Aorta (tissue), 5 donors: ENCODE measurements at places on chromosomes 4 and X.

DNA sequence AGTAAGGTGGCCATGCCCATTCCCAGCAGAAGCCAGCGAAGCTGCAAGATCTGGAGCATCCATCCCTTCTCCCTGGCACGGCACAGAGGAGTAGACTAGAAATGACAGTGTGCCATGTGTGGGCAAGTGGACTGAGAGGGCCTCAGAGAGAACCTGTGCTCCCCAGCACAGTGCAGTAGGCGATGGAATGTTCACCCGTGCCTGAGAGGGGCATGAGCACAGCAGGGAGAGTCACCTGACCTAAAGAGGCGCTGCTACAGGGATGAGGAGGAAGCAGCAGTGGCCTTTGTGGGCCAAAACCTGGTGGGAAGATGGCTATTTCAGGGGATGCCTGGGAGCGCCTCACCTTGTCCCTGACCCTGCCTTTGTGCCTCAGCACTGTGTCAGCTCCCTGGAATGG, 8.0 kb upstream of the CDKN2AIP start:
- no peak for DNase-seq
- H3K4me3 ChIP-seq, result no peak overlapping the region
- H3K36me3 ChIP-seq, result no peaks in the 10 kb centered on the region
- H3K27ac ChIP-seq, result no peak overlapping the region
- H3K4me1 ChIP-seq, result no peaks in the 10 kb centered on the region

GRCh38 chr4:103998756-103999155, 279.0 kb upstream of the TACR3 start:
- no peak overlapping the region for H3K27ac ChIP-seq
- H3K27me3 ChIP-seq, result no peaks in the 10 kb centered on the region
- no peak for DNase-seq
- no peaks in the 10 kb centered on the region for H3K4me1 ChIP-seq

DNA sequence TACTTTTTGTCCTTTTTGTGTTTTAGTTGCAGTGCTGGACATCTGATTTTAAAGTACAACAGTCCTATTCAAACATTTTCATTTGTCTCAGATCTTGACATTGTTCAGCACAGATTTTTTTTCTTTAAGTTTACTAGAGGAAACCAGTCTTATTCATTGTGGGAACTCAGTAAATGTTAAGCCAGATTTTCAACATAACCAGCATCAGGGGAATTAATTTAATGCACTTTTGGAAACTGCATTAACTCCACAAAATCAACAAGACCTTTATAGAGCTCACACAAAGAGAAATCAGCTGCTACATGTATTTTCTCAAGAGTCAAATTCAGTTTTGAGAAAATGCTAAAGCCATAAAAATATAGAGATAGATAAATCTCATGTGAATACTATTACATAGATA, 9.9 kb downstream of the CPE start:
- H3K27ac ChIP-seq, result no peak overlapping the region
- H3K27me3 ChIP-seq, result no peaks in the 10 kb centered on the region
- H3K4me1 ChIP-seq, result peaks cover 17% of the 10 kb centered on the region
- H3K36me3 ChIP-seq, result no peaks in the 10 kb centered on the region
- H3K4me3 ChIP-seq, result no peak overlapping the region

GRCh38 chr4:125991398-125991797, 676.6 kb downstream of the FAT4 start:
- H3K4me3 ChIP-seq, result no peak overlapping the region
- no peaks in the 10 kb centered on the region for H3K27me3 ChIP-seq
- H3K27ac ChIP-seq, result no peak overlapping the region

GRCh38 chr4:157072002-157072401, 3.9 kb upstream of the GLRB start:
- no peak overlapping the region for H3K4me3 ChIP-seq
- H3K4me1 ChIP-seq, result no peaks in the 10 kb centered on the region
- no peaks in the 10 kb centered on the region for H3K27me3 ChIP-seq

DNA sequence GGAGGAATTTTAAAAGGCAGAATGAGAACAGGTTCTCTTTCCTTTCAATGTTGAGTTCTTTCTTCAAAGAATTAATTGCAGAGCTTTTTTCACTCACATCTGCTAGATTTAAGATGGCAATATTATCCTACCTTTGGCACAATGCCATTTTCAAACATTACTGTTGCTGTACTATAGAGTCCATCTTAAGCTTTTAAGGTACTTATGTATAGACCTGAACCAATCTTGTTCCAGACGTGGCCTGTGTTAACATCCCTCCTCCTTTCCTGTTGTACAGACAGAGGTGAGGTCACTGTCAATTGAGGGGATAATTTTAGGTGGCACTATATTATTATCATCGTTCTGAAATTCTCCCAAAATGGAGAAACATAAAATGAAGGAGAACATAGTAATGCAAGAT, 53.0 kb upstream of the MYOZ2 start:
- no peak for DNase-seq
- H3K27ac ChIP-seq, result no peak overlapping the region
- H3K4me3 ChIP-seq, result no peak overlapping the region
- H3K27me3 ChIP-seq, result no peaks in the 10 kb centered on the region
